ENCODE measurements at places on chromosomes 4 and X.

GRCh38 chr4:61583696-61584095 lies 383.6 kb downstream of the ADGRL3 start:
- DNase-seq = no peak

GRCh38 chrX:30910124-30910860 lies 21.2 kb upstream of the TAB3 start:
- DNase-seq = no peak

GRCh38 chr4:89482926-89483595 lies 175.5 kb upstream of the GPRIN3 start:
- DNase-seq = no peak

- DNase-seq = no peak
Observed at GRCh38 chr4:186820391-186820891, 96.8 kb upstream of the FAT1 start.

DNA sequence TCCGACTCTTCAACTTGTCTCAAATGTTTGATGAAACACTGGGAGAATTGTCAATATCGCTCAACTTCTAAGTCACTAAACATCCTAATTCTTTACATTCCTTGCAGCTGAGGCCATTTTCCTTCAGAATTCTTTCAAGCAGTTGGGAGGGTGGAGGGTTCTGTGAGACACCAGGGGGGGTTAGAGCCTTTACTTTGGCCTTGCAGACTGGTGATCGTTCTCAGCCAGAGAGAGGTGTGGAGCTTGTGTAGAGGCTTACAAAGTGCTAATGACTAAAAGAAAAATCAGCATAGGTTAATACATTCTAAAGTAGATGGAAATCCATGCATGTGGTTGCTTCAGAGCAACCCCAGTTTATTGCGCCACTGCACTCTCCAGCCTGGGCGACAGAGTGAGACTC lies 21.3 kb upstream of the SOX3 start:
- DNase-seq = no peak

DNA sequence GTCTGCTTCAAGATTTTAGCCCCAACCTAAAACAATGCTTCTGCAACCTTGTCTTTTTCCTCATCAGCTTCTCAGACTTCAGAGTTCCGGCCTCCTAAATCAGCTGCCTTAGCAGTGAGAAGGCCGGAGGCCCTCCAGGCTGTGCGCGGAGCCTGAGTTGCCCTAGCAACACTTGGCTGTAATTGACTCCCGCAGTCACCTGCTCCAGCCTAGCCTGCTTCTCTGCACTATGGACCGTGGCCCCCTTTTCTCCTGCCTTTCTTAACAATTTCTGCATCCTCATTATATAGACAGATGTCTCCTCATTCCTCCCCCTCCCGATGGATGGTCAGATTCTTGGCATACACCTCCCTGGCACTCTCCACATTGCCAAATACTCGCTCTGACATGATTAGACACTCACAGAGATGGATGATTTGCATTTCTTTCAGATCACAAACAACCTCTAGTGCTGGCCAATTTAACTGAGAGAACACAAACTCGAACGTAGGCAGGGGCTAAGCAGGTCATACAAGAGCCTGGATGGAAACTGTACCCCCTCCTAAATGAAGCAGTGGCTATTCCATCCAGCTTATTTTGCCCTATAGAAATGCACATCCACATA lies 9.5 kb upstream of the HUWE1 start:
- DNase-seq = no peak

DNA sequence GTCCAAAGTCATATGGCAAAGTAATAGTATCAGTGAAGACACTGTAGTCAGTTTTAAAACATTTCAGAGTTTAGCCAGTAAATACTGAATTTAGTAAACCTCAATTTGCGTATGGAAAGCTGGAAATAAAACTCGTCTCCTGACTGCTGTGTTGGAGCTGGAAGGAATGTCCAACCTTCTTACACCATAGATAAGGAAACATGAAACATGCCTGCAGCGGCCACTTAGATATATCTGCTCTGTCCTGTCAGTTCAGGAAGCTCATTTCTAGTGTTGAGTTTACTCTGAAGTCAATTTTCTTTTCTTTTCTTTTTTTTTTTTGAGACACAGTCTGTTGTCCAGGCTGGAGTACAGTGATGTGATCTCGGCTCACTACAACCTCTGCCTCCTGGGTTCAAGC lies 21.2 kb downstream of the ARHGAP10 start:
- no peak for DNase-seq

DNA sequence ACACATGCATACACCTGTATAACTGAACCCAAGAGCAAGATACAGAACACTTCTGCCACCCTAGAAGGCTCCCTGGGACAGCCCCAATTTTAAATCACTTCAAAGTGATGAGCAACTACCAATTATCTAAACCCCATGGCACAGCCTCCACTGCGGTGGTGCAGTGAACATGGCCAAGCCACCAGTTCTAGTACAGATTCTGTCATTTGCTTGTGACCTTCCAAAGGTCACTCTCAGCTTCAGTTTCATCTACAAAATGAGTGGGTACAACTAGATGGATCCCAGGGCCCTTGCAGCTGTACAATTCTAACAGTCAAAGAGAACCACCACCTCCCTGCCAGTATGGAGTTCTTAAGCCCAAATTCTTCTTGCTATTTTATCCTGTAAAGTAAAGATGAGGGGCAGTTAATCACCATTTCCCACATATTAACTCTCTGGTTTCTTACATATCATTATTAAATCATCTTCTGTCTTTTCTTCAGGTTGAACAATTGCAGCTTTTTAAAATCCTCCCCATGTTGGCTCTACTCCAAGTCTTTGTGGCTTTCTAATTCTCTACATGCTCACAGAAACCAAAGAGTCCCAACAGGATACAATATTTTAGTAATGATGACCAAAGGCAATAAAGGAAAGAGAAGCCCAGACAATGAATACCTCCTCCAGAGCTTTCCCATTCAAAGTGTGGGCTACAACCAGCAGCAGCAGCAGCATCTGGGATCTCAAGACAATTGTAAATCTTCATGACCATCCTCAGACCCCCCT lies 39.0 kb upstream of the GPM6B start:
- DNase-seq = no peak

DNA sequence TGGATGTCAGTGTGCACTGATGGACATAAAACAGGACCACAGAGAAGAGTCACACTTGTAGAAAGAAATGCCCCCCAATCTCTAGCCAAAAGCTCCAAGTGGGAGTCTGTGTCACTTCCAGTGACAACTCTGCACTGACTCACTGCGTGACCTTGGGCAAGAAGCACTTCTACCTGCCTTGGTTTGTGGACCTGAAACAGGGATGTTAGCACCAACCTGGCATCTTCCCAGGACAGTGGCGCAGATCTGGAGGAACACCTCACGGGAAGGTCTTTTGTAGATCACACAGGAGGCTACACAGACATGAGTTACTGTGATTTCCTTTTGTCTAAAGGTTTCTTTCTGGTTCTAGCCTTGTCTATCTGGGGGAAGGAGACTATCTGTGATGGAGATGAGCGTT lies 80.5 kb upstream of the DHRSX start:
- DNase-seq = no peak

- DNase-seq = no peak
Observed at GRCh38 chr4:12359420-12359819, 930.7 kb upstream of the HS3ST1 start.

DNA sequence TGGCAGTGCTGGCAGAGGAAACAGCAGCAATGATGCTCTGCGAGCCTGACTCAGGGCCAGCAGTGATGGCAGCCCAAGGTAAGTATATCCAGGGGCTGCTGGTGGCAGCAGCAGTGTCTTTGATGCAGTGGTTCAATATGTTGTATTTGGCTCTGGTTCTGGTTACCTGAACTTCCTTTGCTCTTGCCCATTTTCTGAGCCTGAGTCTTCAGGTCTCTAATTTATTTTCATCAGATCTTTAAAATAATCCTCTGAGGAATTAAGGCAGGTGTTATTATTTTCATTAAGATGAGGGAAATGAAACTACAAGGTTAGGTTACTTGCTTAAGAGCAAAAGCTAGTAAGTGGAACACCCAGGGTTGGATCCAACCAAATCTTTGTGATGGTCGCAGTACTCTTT lies 102.8 kb upstream of the BMP2K start:
- DNase-seq = no peak

- no peak for DNase-seq
Observed at GRCh38 chrX:65772842-65773241, 105.4 kb downstream of the MSN start.

DNA sequence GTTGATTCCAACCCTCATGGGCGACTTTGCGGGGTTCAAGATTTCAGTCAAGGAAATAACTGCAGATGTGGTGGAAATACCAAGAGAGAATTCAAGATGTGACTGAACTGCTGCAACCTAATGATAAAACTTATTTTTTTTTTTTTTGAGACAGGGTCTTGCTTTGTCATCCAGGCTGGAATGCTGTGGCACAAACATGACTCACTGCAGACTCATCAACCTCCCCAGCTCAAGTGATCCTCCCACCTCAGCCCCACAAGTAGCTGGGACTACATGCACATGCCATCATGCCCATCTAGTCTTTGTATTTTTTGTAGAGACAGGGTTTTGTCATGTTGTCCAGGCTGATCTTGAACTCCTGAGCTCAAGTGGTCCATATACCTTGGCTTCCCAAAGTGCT lies 19.5 kb upstream of the WDFY3 start:
- DNase-seq = no peak

GRCh38 chr4:107853444-107854355 lies 29.0 kb downstream of the SGMS2 start:
- no peak for DNase-seq
